Nasal cavity respiratory epithelium epithelial cell of viscerocranial mucosa (primary cell): ENCODE measurements at places on chromosomes 6 and 20. TPM values are rescaled to one million over a fixed set of nuclear protein-coding genes. Genes with fewer than 3 reads are reported as not detected.

TP53TG5 gene
- total RNA-seq: not detected in 2 replicates

GJA10 gene
- not detected in 2 replicates for total RNA-seq

SLC12A5 gene
- total RNA-seq: 0.07 TPM in 1 of 2 replicates, not detected in the other

SSTR4 gene
- not detected in 2 replicates for total RNA-seq

HSPA12B gene
- total RNA-seq: not detected in 2 replicates

PGC gene
- total RNA-seq: not detected in 2 replicates

WFDC2 gene
- total RNA-seq: 12.0 TPM in 1 of 2 replicates, not detected in the other

SLC52A3 gene
- 0.34 and 3.5 TPM in 2 replicates for total RNA-seq

PI3 gene
- 39.5 and 217 TPM in 2 replicates for total RNA-seq

RWDD2A gene
- total RNA-seq: 1.1 and 4.1 TPM in 2 replicates

JPH2 gene
- total RNA-seq: 0.68 and 4.1 TPM in 2 replicates

DEF6 gene
- total RNA-seq: 23.2 and 24.6 TPM in 2 replicates

KCNG1 gene
- 118 and 145 TPM in 2 replicates for total RNA-seq

SLC17A9 gene
- 0.28 TPM in 1 of 2 replicates, not detected in the other for total RNA-seq

CST7 gene
- total RNA-seq: not detected in 2 replicates

EPPIN gene
- not detected in 2 replicates for total RNA-seq

SLC9A8 gene
- 2.7 and 6.5 TPM in 2 replicates for total RNA-seq

NKAPL gene
- total RNA-seq: 1.9 and 3.1 TPM in 2 replicates

PDE10A gene
- under 0.01 TPM in 2 replicates for total RNA-seq

TRIM40 gene
- total RNA-seq: not detected in 2 replicates
